ENCODE measurements at places on chromosomes 4 and X.

DNA sequence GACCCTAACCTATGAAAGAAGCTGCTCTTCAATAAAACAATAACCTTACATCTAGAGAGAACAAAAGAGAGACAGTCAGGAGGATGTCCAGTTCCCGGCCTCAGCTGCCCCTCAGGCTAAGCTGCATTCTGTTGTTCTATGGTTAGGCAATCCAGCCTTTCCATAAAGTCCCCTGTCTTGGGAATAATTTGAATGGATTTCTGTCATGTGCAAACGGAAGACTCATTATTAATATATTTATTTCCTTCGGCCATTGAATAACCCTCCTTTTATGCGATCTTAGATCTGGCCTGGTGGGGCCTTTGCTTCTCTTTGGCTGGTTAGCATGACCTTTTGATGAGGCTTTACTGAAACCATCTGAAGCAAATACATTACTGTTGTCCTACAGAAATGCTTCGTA, 80.1 kb downstream of the ANKRD50 start:
- DNase-seq: no peak

- no peak for DNase-seq
These were observed 611.9 kb downstream of the STPG2 start for GRCh38 chr4:97531351-97531750.

DNA sequence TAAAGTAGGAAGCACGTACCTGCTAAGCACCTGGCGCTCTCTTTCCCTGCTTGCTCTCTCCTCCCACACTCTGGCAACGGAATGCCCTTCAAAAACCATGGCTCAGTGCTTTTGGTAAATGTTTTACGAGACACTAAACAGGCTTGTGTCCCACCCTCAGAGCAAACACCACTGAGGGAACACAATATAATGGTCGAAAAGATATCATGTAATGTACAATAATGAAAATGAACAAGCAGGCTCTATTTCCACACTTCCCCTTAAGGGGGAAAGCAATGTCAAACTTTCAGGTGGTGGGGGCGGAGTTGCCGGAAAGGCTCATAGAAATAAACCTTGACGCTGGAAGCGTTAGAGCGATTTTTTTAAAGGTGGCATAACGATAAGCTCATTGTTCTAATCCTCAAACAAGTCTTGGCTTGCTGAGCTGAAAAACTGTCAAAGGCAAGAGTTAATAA, 115.1 kb downstream of the RBM47 start:
- peak; percentile 79 for DNase-seq

GRCh38 chr4:81214881-81215868, at the start of gene PRKG2:
TSS of gene PRKG2 (minus strand) at chr4:81215222. CDS start at chr4:81205047, 10,175 bp downstream.
- no peak for DNase-seq

GRCh38 chrX:88944661-88945060, 197.6 kb downstream of the CPXCR1 start:
- no peak for DNase-seq

GRCh38 chr4:165319030-165319429, 8.4 kb upstream of the MSMO1 start:
- no peak for DNase-seq

- DNase-seq: no peak
These were observed 22.7 kb downstream of the CXCL1 start for GRCh38 chr4:73891739-73892405.

- no peak for DNase-seq
These were observed 551.4 kb upstream of the ADGRL3 start for GRCh38 chr4:60648774-60649173.

DNA sequence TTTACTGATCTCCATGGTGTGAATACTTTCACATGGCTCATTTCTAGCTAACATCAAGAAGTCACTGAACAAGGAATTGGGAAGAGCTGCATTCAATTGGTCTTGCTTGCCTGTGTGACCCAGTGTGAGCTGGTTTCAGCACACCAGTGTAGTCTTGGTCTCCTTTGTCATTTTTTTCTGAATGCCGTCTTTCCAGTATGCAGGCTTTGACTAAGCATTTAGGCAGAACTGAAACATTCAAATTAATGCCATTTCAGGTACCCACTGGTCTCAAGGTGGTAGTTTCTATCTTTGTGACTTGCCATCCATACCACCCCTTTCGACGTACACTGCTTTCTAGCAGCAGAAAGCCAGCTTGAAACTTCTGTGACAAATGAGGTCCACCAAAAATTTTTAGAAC, 550.5 kb upstream of the BOD1L1 start:
- DNase-seq: no peak

DNA sequence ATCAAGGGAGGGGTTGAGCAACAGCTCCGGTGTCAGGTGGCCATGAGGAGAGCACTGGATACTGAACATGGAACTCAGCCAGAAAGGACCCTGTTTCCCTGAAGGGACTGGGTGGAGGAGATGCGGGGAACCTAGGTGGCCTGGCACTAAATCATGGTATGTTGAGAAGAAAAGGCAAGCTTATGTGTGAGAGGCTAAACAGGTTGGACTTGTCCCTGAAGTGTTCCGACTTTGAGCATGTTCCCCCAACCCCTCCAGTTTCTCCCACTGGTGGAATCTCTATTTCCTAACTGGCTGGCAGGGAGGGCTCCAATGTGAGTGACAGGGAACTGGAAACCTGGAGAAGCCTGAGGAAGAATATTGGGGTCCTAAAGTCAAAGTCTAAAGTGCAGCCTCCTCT, 69.5 kb downstream of the PLAC1 start:
- no peak for DNase-seq

DNA sequence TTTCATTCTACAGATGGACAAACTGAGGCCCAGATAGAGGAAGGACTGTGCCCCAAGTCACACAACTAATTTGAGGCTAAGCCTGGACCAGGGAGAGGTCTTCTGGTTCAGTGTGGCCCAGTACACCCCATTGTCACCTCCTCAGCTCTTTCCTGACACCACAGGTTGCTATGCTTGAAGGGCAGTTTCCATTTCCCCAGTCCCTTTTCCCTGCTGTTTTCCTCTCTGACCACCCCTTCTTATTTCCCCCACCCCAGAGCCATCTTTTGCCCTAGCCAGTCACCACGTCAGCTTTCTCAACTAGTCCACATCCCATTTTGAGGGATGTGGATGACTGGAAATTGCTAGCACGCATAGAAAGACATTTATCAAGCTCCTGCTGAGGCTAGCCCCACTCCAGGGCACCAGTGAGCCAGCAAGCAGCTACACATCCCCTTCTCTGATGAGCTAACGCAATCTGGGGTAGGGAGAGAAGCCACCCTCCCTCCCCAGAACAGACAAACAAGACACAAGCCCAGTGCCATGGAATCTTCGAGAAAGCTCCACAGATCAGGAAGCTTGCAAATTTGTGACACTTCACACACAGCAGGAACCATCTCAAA, 1.3 kb downstream of the GABRE start:
- no peak for DNase-seq

DNA sequence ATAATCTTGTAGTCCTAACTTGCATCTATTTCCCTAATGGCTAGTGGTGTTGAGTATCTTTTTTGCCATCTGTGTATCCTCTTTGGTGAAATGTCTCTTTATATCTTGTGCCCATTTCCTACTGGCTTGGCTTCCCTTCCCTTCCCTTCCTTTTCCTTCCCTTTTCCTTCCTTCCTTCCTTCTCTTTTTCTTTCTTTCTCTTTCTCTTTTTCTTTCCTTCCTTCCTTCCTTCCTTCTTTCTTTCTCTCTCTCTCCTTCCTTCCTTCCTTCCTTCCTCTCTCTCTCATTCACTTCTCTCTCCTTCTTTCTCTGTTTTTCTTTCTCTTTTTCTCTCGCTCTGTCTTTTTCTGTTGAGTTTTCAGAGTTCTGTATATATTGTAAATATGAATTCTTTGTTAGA, 61.5 kb upstream of the SLC4A4 start:
- no peak for DNase-seq

- DNase-seq: no peak
These were observed 33.9 kb downstream of the RPS3A start for GRCh38 chr4:151133311-151133710.

- DNase-seq: no peak
These were observed 23.0 kb downstream of the GRXCR1 start for GRCh38 chr4:42915484-42915883.

DNA sequence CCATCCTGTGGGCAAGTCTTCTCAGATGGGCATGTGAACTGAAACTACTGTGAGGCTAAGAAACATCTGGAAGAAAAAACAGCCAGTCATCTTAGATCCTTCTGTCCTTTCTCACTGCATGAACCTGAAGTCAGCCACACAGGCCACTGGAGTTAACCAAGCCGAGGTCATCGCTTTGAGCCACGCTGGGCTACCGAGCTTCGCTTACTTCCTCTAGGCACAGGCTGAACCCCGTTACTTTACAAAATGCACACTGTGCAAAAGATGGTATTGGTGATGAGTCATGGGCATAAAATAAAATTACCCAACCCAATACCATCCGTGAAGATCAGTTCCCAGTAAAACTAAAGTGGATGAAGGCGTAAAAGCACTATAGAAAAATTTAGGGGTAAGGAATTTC, 86.2 kb downstream of the MTMR1 start:
- DNase-seq: no peak

DNA sequence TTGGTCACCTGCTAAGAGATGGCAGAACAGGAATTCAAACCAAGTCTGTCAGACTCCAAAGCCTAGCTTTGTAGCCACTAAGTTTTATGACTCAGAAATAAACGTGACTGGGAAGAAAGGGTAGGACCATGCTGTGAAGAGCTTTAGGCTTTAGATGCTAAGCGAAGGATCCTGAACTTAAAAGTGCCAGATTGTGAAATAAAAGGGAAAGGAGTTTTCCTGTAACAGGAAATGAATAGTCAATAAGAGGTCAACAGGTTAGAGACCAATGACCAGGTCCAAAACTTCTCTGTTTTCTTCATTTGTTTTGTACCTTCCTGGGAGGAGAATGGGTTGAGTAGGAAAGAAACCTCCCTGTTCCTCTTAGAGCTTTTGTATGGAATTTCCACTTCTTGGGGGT, 98.8 kb upstream of the EOLA2 start:
- DNase-seq: no peak

DNA sequence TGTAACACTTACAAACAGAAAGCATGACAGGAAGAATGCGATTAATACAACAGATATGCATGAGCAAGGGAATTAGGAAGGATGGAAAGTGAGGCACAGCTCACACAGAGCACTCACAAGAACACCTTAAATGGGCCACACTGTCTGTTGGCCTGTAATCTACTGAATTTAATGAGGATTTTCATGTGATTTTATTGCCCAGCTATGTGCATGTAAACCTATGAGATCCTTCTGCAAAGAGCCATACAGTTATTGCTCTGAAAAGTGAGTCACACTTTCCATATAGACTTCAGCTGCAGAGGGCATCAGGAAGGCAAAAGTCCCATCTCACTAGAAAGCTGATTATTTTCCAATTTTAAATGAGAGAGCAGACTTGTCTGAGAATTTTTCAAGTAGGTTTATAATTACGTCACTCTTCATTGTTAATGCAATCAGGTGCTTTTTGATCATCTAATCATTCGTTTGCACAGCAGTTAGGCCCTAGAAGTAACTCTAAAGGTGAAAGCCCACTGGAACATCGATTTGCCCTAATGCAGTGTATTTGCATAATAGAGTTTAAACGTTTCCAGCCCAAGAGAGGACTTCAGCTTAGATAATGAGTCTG, 832.7 kb upstream of the INTU start:
- DNase-seq: no peak

GRCh38 chr4:61772126-61772525, 572.0 kb downstream of the ADGRL3 start:
- no peak for DNase-seq

DNA sequence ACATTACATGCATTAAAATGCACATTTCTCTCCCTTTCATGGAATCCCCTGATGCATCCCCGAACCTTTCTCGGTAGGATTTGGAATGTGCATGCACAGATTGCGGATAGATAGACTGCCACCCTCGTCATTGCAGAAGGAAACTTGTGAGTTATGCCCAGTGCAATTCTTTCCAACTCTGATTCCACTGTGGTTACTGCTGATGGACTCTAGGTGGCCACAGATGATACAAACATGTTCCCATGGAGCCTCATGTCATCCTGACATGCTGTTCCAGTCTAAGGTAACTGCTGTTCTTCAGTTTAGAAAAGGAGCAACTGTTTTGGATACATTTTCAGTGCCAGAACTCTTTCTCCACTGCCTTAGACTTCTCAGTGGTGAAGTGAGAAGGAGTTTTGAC, 9.1 kb upstream of the VCX3B start:
- no peak for DNase-seq

DNA sequence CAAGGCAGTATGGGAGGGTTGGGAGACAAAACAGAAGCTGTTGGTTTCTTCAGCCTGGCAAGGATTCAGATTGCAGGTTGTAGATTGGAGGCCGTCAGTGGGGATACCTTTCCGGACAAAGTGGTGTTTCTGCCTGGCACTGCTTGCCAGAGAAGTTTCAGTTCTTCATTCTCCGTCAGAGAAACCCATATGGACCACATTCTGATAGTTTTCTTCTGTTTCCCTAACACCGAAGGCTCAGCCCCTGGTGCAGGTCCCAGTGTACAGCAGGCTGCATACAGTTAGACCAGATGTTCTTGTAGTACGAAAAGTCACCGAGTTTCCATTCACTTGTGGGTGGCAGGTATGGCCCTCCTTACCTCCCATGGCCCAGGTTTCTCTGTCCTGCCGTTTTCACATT, 107.3 kb downstream of the PTTG2 start:
- no peak for DNase-seq

GRCh38 chrX:107480272-107480671, 30.8 kb downstream of the FRMPD3 start:
- DNase-seq: no peak

GRCh38 chrX:468979-469378, 82.3 kb upstream of the PPP2R3B start:
- no peak for DNase-seq

DNA sequence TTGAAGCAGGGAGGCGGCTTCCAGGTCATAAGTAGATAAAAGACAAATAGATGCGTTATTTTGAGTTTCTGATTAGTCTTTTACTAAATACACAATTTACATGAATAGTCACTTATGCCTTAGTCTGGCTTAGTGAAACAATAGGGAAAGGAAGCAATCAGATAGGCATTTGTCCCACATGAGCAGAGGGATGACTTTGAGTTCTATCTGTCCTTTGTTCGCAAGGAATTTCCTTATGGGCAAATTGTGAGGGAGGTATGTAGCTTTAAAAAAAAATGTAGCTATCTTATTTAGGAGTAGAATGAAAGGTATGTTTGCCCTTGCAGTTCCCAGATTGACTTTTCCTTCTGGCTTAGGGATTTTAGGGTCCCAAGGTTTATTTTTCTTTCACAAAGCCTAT, 26.3 kb upstream of the ADH1C start:
- no peak for DNase-seq

- no peak for DNase-seq
These were observed 173.1 kb upstream of the USP9X start for GRCh38 chrX:40912166-40912565.

GRCh38 chr4:143188136-143189088, 3.7 kb downstream of the USP38 start:
- DNase-seq: no peak

DNA sequence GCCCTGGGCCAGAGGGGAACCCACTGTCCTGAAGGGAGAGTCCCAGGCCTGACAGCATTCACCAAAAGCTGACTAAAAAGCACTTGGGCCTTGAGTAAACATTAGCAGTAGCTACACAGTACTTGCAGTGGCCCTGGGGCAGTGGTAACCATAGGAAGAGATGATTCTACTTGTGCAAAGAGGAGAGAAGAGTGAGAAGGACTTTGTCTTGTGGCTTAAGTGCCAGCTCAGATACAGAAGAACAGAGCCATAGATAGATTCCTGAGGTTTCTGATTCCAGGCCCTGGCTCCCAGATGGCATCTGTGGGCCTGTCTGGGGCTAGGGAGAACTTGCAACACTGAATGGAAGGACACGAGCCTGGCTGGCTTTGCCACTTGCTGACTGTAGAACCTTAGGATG, 100.5 kb downstream of the PTCHD1 start:
- no peak for DNase-seq

GRCh38 chr4:2058264-2059045, 672 bp upstream of the NAT8L start:
- no peak for DNase-seq

All from NCI-H2029 treated with DMSO at 0.1 percent for 48 hours (cell line).